Smooth muscle cell of the brain vasculature (primary cell): ENCODE measurements at places on chromosomes 13 and 19.

DNA sequence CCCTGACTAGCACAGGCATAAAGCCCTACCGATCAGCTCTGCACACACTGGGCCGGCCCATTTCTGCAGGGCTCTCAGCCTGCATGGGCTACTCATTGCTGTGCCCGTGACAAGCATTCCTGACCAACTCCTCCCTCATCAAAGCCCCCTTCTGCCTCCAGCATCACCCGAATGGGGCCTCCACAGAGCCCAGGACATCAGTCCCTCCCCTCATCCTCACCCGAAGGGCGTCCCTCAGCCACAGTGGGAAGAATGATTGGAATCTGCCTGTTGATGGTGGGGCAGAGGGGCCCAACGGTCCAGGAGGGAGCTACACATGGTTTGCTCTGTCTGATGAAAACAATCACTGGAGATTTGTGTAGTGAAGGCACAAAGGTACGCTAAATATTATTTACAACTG is 43.8 kb downstream of the SERP2 start:
- DNase-seq, result no peak

GRCh38 chr13:98986226-98986846 is 8.5 kb upstream of the DOCK9 start:
- DNase-seq, result no peak

DNA sequence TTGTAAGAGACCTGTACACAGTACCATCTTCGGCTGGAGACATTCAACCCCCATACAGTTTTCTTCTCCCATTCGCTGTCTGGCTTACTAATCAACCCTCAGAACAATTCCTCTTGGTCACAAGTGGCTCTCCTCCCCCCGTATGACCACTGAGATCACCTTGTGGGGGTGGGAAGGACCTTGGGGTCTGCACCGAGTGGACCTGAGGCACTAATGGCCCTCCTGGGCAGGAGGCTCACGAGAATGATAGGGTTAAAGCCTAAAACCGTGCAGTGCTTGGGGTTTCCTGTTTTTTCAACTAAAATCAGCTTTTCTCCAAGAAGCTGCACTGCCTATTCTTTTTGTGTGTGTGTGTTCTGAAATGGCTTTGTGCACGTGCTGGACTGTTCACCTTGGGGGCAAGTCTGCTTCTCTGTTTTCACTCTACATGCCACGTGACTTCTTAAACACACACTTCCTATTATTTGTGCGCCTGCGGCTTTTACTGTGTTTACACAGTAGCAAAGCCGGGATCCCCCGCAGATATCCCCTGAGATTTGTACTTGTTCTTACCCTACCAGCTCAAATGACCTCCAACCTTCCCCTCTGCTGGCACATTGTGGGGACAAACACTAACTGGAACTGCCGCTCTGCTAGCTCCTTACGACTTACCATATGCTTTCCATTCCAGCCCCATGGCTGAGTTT is 12.3 kb downstream of the RBM26 start:
- DNase-seq, result peak; percentile 57

- DNase-seq, result no peak
Measured at GRCh38 chr19:44891016-44891882, at the start of gene TOMM40. Gene TOMM40, plus strand, starts transcription at chr19:44891254. Its CDS starts 162 bp downstream, at chr19:44891416.

GRCh38 chr13:46232281-46232680 is 20.6 kb downstream of the LRRC63 start:
- DNase-seq, result no peak

DNA sequence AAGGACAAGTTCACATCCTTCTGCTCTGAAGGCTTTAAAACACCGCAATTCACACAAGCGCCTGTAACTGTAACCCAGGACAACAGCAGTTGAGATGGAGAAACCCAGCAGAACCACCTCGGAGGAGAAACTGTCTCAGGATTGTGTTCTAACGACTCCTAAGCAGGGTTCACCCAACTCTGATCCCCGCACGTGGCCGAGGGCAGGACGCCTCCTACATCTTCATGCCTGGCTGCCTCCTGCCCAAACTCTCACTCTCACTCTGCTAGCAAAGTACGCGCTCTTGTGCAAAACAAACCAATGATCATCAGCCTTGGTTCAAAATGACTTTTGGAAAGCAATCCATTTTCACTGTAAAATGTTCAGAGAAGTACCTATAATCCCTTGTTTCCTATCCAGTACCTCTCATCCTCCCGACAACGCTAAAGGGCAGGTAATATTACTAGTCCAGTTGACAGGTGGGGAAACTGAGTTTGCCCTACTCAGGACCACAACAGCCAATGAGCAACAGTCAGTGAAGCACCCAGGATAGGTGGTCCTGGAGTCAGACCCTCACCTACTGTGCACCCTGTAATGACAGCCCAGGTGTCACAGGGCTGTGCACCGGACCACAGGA is 25.6 kb downstream of the EPS15L1 start:
- no peak for DNase-seq

DNA sequence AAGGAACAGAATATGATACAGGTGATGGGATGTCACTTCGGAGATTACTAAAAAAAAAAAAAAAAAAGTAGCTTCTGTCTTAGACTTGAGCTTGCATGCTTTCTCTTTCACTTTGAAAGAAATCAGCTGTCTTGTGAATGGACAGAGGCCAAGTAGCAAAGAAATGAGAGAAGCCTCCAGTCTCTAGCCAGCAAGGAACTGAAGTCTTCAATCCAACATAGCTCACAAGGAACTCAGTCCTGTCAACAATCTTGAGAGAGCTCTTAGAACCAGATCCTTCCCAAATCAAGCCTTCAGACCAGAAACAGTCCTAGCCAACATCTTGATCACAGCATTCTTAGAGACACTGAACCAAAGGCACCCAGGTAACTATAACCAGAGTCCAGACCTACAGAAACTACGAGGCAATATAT is 7.7 kb downstream of the N4BP2L2 start:
- DNase-seq, result peak; percentile 31

GRCh38 chr19:49564616-49565045 is 15.7 kb downstream of the NOSIP start:
- DNase-seq, result no peak

DNA sequence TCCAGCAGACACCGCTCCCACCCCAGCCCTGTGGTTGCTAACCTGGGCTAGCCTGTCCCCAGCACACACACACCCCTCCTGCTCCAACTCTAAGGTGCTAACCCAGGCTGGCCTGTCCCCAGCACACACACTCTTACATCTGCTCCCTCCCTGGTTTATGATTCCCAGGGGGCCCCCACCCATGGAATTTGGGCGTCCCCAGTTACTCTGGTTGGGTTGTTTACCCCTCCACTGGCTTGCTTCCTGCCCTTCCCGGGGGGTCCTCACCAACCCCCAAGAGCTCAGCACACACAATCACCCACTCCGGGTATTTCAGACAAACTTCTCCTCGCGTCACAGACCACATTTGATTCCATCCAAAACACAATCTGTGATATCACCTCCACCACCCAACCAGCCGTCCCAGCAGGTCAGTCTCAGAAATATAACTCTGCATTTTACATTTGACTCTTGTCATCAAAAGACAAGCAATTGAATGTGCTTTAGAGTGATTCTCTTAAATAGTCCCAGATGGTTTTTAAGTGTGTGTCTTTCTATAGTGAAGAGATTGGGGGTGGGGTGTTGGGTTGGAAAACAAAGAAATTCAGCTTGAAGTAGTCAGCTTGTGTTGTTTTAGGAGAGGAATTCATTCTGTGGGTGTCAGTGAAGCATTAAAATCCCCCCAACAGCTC is 20.1 kb downstream of the COL4A2 start:
- no peak for DNase-seq

GRCh38 chr19:996051-996838 is 4.0 kb upstream of the GRIN3B start:
- no peak for DNase-seq

GRCh38 chr13:99704390-99704789 is 203.1 kb downstream of the TM9SF2 start:
- no peak for DNase-seq

DNA sequence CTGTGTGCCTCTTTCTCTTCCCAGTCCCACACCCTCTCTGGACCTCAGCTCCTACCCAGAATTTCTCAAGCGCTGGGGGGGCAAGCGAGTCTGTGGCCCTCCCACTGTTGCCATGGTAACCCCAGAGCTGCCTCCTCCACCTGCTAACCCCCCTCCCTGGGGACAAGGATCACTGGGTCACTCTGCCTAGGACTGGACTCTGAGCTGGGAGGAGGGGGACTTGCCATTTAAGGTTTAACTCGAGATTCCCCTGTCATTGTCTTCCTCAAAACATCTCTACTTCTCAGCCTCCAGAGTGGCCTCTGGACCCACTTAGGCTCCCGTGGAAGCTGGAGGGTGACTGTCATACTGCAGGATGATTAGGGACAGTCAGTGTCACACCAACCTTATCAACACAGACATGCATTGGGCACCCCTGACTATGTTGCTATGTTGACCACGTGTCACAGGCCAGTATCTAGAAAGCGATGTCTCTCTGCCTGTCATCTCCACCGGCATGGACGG is 2.2 kb downstream of the PALM3 start:
- no peak for DNase-seq

DNA sequence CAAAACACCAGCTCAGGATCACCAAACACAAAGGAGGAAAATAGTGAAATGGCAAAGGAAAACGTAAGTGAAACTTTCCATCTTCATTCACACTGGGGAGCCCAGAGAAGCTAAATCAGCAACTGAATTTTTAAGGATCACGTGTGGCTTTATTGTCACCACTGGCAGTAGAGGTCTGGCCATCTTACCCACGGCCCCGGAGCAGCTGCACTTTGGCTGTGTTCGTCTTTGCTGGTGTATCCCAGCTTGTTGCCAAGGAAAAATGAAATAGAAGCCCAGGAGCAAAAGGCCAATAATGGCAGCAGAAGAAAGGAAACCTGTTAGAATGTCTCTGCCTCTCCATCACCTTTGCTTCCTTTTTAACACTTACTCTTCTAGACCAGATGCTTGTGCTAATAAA is 274.7 kb downstream of the FOXO1 start:
- no peak for DNase-seq

GRCh38 chr13:76837801-76838200 is 48.4 kb downstream of the KCTD12 start:
- no peak for DNase-seq

- no peak for DNase-seq
Measured at GRCh38 chr13:23723471-23723870, 153.3 kb downstream of the TNFRSF19 start.

GRCh38 chr19:17739121-17739875 is 12.0 kb upstream of the FCHO1 start:
- no peak for DNase-seq

- no peak for DNase-seq
Measured at GRCh38 chr19:36113425-36113824, 1.2 kb downstream of the POLR2I start.

DNA sequence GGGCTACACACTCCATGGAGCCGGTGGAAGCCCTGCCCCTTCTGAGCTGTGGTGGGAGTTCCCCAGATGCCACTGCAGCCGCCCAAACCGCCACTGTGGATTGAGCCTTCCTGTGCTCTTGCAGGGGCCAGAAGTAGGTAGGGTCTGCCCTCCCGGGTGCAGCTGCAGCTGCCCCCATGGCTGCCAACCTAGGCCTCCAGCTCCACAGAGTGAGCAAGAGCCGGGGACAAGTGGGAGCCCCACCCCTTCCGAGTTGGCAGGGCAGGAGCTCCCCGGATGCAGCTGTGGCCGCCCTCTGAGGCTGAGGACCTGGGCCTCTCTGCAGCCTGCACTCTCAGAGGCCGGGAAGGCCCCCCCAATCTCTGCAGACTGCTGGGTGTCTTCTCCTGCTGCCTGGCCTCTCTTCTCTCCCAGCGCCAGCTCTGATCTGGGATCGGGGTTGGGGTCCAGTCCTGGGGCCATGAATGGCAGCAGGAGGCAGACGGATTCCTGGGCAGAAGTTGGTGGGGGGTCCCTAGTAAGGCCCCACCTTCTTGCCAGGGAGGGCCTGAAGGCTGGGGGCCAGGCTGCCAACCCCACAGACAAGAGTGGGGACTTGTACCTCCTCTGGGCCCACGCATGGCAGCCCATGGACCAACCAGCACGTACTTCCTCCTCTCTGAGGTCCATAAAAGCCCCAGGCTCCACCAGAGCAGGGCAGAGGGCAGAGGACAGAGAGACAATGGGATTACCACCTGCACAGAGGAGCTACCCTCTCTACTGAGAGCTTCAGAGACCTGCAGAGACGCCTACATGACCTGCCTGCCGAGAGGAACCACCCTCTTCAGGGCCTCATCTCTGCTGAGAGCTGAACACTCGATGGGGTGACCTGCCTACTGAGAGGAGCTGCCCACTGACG is 28.9 kb downstream of the AP2S1 start:
- no peak for DNase-seq
